ENCODE measurements at places on chromosomes 4 and X.

DNA sequence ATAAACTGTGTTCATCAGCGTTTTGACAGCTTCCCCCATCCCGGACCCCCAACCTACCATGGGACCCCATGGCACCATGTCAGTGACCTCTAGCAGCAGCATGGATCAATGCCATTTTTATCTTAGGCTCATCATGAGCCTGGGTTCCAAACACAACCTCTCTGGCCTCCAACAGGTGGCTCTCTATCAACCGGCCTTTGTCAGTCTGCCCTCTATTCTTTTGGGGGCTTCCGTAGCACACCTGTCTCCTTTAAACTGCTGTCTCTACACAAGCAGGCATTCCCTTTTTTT lies 721 bp upstream of the TMEM150C start:
- H3K27ac ChIP-seq: no peak overlapping the region
- DNase-seq: no peak
- peak overlapping the region; percentile 81 for H3K4me3 ChIP-seq
- no peaks in the 10 kb centered on the region for H3K36me3 ChIP-seq
- peaks cover 14% of the 10 kb centered on the region for H3K4me1 ChIP-seq

- no peak for DNase-seq
- H3K36me3 ChIP-seq: peaks cover 9% of the 10 kb centered on the region
- H3K27ac ChIP-seq: no peak overlapping the region
- H3K27me3 ChIP-seq: no peaks in the 10 kb centered on the region
- H3K4me3 ChIP-seq: no peak overlapping the region
These were observed 58.6 kb upstream of the MCF2 start for GRCh38 chrX:139766545-139766983.

- peaks cover 20% of the 10 kb centered on the region for H3K4me1 ChIP-seq
- H3K36me3 ChIP-seq: peaks cover 6% of the 10 kb centered on the region
- DNase-seq: no peak
- H3K27me3 ChIP-seq: no peaks in the 10 kb centered on the region
These were observed 30.2 kb upstream of the NKX6-1 start for GRCh38 chr4:84529169-84529751.

DNA sequence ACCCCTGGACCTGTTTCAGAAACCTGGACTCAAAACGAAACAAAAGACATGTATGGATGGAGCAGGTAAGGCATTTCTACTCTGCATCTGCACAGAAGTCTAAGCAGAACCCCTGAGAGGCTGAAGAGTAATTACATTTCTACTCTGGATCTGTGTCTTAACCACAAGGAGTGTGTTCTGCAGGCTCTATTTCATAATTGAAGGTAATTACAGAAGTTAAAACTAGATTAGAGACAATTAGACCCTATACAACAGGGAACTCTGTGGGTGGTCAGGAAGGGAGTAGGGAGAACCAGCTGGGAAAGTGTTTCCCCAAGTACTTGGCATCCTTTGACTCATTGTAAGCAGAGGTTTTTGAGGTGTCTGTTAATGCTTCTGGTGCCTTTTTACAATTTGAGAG lies 69.8 kb downstream of the IGSF1 start:
- peaks cover 48% of the 10 kb centered on the region for H3K27me3 ChIP-seq
- no peak overlapping the region for H3K4me3 ChIP-seq
- no peak for DNase-seq
- H3K4me1 ChIP-seq: no peaks in the 10 kb centered on the region
- no peaks in the 10 kb centered on the region for H3K36me3 ChIP-seq
- no peak overlapping the region for H3K27ac ChIP-seq

GRCh38 chr4:132071815-132072214 lies 1077.3 kb upstream of the PCDH10 start:
- no peak overlapping the region for H3K27ac ChIP-seq
- no peak overlapping the region for H3K4me3 ChIP-seq
- DNase-seq: no peak
- no peaks in the 10 kb centered on the region for H3K4me1 ChIP-seq

GRCh38 chr4:84691800-84692199 lies 108.9 kb downstream of the CDS1 start:
- H3K4me3 ChIP-seq: no peak overlapping the region
- peaks cover 39% of the 10 kb centered on the region for H3K36me3 ChIP-seq
- no peak for DNase-seq
- H3K4me1 ChIP-seq: no peaks in the 10 kb centered on the region
- no peak overlapping the region for H3K27ac ChIP-seq

DNA sequence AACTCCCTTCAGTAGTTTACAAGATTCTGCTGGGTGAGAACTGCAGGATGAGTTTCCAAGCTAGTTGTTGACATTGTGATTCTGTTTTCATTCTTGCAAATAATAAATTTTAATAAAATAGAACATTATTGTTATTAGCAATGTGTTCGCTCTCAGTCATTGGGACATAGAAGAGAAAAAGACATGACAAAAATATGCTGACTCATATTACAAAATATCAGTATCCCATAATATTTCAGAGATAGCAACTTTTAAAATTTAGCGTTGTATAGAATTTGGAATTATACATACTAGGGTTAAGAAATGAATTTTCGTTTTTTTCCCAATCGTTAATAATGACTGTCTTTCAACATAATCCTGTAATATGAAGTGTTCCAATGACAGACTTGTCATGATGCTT lies 45.4 kb downstream of the KIT start:
- no peak for DNase-seq
- peaks cover 2% of the 10 kb centered on the region for H3K27me3 ChIP-seq
- H3K27ac ChIP-seq: no peak overlapping the region
- H3K4me3 ChIP-seq: no peak overlapping the region

GRCh38 chr4:25552580-25553271 lies 102.9 kb upstream of the SLC34A2 start:
- no peaks in the 10 kb centered on the region for H3K27me3 ChIP-seq
- no peak overlapping the region for H3K27ac ChIP-seq
- no peak for DNase-seq
- H3K36me3 ChIP-seq: no peaks in the 10 kb centered on the region

- no peak for DNase-seq
- H3K36me3 ChIP-seq: no peaks in the 10 kb centered on the region
- H3K4me3 ChIP-seq: no peak overlapping the region
- peak overlapping the region; percentile 21 for H3K27ac ChIP-seq
- H3K27me3 ChIP-seq: peaks cover 17% of the 10 kb centered on the region
These were observed 154.2 kb downstream of the NHS start for GRCh38 chrX:17529151-17529745.

GRCh38 chr4:71355045-71355444 lies 16.2 kb downstream of the SLC4A4 start:
- H3K27me3 ChIP-seq: no peaks in the 10 kb centered on the region
- H3K4me1 ChIP-seq: peaks cover 15% of the 10 kb centered on the region
- no peaks in the 10 kb centered on the region for H3K36me3 ChIP-seq
- no peak overlapping the region for H3K4me3 ChIP-seq
- no peak for DNase-seq
- H3K27ac ChIP-seq: no peak overlapping the region

DNA sequence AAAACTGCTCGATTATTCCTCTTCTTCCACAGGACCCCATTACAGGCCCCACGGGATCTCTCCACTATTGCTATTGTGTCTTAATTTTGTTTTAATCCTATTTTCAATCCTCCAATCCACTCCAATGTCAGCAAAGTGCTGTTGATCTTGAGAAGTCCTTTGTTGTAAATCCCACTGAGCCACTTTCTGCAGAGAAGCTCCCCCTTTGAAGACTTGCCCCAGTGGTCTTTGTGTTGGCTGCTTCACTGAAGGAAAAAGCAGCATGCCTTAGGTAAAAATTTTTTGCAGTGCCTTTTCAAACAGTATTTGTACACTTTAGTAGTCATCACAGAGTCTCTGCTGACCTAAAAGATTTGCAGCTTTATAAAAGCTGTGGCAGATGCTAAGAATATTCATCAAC lies 252.0 kb upstream of the SLC7A11 start:
- H3K36me3 ChIP-seq: peaks cover 10% of the 10 kb centered on the region
- no peak overlapping the region for H3K4me3 ChIP-seq
- no peak for DNase-seq
- no peaks in the 10 kb centered on the region for H3K4me1 ChIP-seq
- no peaks in the 10 kb centered on the region for H3K27me3 ChIP-seq

Data from mesothelial cell of epicardium (in vitro differentiated cells).